Ovary (tissue), 10 donors: ENCODE measurements at places on chromosomes 1 and 21. TPM values are rescaled to one million over a fixed set of nuclear protein-coding genes. Genes with fewer than 3 reads are reported as not detected.

Gene CBR3
- 6.7 TPM for total RNA-seq

Gene FAM151A
- total RNA-seq, result not detected

Gene RCSD1
- 3.2 TPM for total RNA-seq

Gene FAM167B
- total RNA-seq, result 4.3 TPM

Gene UQCRHL
- total RNA-seq, result 1.1 TPM
